Central memory CD8-positive, alpha-beta T cell (primary cell): ENCODE measurements at places on chromosomes 2 and 18.

DNA sequence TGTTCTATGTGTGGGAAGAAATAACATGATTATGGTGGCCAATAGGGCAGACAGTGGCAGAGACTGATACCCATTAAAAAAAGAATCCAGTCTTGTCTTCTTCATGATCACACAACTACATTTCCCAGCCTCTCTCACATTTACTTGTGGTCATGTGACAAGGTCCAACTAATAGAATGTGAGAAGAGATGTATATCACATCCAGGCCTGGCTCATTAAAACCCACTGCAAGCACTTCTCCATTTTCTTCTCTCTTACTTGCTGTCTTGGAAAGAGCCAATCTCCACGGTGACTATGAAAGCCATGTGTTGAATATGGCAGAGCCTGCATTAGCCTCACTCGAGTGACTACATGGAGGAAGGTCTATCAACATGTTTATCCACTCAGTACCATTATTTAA, 306.2 kb upstream of the ZEB2 start:
- DNase-seq = no peak

DNA sequence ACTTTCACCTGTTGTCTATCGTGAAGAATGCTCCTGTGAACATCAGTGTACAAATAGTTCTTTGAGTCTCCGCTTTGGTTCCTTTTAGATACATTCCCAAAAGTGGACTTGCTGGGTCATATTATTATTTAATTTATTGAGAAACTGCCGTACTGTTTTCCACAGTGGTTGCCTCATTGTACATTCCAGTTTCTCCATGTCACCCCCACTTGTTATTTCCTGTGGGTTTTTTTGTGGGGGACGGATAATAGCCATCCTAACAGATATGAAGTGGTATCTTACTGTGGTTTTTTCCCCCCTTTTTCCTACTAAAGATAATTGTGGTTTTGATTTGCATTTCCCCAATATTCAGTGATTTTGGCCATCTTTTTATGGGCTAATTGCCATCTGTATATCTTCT, 53.8 kb downstream of the SMCHD1 start:
- DNase-seq = no peak

DNA sequence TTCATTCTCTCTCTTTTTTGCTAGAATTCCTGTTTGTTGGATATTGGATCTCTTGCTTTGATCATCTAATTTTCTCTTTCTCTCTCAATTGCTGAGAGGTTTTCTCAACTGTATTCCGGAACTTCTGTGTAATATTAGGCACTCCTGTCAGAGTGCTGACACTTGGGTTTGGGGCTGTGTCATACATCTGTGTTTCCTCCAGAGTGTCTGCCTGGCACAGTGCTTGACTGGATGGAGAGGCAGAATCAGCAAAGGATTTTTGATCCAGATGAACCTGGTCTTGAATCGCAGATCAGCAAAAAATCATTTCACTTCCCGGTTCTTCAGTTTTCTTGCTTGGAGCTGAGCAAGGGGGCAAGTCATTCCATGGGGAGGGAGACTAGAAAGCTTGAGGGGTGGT, 87.7 kb upstream of the CXCR4 start:
- DNase-seq = no peak

DNA sequence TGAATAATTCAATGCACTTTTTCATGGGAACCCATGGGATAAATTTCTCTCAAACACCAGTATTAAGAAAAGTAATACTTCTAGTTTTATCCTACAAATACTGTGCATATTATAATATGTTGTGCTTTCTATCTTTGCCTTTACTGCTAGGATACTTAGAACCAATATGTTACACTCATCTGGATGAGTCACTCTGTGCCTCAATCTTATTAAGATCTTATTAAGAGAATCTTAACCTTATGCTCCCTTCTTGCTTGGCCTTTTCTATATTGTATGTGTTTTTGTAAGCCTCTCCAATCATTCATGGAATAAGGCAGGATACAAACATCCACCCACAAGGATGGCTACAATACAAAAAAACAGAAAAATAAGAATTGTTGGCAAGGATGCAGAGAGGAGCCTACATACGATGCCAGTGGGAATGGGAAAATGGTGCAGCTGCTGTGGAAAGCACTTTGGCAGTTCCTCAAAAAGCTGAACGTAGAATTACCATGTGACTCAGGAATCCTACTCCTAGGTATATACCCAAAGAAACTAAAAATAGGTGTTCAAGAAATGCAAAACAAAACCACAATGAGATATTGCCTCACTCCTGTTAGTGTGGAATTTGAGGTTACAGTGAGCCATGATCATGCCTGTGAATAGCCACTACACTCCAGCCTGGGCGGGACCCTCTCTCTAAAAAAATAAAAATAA, 10.7 kb upstream of the TWSG1 start:
- DNase-seq = no peak

- no peak for DNase-seq
Measured at GRCh38 chr18:48347756-48348326, 61.3 kb downstream of the ZBTB7C start.

GRCh38 chr2:133434959-133435668, 133.1 kb downstream of the NCKAP5 start:
- DNase-seq = no peak

DNA sequence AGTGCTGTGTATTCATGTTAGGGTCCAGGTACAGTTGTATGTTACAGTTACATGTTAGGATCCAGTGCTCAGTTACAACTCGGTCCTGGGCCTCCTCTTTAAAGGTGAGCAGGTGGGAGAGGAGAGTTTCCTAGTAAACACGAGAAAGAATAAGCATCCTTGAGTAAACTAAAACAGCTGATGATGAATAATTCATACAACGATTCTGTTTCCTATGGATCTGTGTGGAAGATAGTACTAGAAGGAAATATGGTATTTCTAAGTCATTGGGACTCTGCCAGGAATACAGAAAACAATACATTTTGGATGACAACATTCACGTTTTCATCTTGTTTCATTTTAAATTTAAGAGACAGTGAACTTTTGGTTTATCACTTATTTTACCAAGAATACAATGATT, 29.5 kb downstream of the SNTG2 start:
- no peak for DNase-seq
